Neural progenitor cell (in vitro differentiated cells): ENCODE measurements at places on chromosomes 1 and 21. TPM values are rescaled to one million over a fixed set of nuclear protein-coding genes. Genes with fewer than 3 reads are reported as not detected.
A peak's percentile ranks its signal among the peaks of the same experiment; 100 is the strongest.

GRCh38 chr1:27284425-27285273 lies 37.3 kb upstream of the TMEM222 start:
- no peak overlapping the region for H3K4me3 ChIP-seq
- DNase-seq: peak; percentile 92
- H3K27ac ChIP-seq: no peak overlapping the region
- H3K4me1 ChIP-seq: peaks cover 11% of the 10 kb centered on the region
- H3K27me3 ChIP-seq: no peaks in the 10 kb centered on the region

DNA sequence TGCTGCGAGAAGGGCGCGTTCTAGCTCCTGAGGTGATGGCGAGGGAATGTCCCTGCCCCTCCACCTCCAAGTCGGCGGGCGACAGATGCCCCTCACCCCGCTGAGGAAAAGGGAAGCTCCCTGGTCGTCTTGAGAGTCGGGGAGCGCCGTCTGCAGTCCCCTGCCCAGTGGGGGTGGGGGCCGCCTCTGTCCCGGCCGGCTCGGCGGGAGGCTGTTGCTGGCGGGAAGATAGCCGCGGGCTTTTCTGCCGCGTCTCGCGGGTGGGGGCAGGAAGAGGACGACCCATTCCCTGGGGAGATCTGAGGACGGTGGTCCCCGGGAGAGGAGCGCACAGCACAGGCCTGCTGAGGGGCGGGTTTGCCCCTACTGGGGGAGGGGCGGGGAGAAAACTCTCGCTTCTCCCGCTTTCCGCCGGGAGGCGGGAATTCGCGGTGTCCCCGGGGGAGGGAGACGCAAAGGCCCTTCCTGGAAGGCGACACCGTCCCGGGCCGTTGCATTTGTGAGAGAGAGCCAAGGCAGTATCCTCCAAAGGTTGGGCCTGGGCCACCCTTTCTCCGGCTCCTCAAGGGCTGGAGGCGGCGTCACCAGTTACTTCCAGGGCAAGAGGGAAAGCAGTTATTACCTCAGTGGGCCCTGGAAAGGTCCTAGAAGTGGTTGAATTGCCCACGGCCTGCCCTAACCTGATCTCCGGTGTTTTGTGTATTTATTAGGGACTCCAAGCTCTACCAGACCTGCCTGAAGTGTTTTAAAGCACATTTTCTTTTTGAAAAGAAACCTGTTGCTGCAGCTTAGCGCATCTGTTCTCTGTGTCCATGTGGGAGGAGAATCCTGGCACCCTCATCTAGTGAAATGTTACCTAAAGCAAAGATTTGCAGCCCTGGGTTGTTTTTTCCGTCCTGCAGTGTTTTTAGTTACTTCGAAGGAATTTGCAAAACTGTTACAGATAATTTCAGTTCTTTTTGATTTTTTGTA lies 648 bp downstream of the S100PBP start:
- peak; percentile 90 for DNase-seq
- no peaks in the 10 kb centered on the region for H3K36me3 ChIP-seq
- no peaks in the 10 kb centered on the region for H3K27me3 ChIP-seq
- peak overlapping the region; percentile 93 for H3K27ac ChIP-seq

- H3K27ac ChIP-seq: no peak overlapping the region
- no peaks in the 10 kb centered on the region for H3K4me1 ChIP-seq
- H3K27me3 ChIP-seq: no peaks in the 10 kb centered on the region
- no peak overlapping the region for H3K4me3 ChIP-seq
- DNase-seq: no peak
Measured at GRCh38 chr21:46503922-46504550, 45.3 kb downstream of the DIP2A start.

DNA sequence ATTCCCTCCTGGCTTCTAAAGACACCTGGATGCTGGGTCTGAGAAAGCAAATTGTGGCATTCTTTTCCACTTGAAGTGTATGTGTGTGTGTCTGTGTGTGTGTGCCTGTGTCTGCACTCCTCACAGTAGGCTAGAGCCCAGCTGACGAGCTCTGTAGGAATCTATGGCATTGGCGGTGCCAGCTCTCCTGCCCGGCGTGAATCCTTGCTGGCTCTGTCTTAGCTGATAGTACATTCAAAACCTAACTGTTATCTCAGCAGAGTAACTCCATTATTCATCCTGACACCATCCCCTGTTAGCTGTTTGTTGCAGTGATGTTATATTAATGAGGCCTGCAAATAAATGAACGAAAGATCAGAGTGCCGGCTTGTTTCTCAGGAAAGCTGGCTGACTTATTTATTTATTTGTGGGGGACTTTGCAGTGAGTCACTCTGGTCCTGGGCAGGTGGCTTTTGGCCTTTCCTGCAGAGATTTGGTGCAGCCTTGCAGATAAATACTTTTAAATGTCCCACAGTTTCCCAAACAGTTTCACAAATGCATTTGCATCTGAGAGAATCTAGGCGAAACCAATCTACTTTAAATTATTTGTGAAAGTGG lies 160.6 kb upstream of the CD34 start:
- H3K27me3 ChIP-seq: no peaks in the 10 kb centered on the region
- no peak overlapping the region for H3K4me3 ChIP-seq
- H3K4me1 ChIP-seq: peaks cover 23% of the 10 kb centered on the region
- no peaks in the 10 kb centered on the region for H3K36me3 ChIP-seq

GRCh38 chr1:213154056-213154685 lies 103.1 kb downstream of the RPS6KC1 start:
- H3K27ac ChIP-seq: no peak overlapping the region
- no peaks in the 10 kb centered on the region for H3K4me1 ChIP-seq
- H3K36me3 ChIP-seq: no peaks in the 10 kb centered on the region
- no peaks in the 10 kb centered on the region for H3K27me3 ChIP-seq

DNA sequence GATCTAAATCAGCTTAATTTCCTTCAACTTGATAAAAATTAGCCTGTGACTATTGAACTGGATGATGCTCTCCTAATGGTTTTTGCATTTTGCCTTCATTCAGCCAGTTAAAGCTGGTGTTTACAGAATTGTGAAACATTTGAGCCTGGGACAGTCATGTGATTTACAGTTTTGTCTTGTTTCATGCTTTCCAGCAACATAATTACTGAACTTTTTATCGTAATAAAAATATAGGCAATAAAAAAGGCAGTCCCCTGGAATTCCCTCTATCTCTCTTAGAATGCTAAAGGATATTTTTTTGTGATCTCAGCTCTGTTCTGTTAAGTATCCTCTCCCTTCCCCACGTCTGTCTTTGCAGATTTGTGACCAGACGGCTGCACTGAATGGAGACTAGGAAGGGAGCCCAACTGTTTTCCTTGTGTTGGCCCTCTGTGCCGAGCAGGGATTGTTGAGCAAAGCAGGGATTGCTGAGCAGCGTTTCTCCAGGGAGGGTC lies 70.3 kb upstream of the RGL1 start:
- H3K27ac ChIP-seq: no peak overlapping the region
- H3K27me3 ChIP-seq: no peaks in the 10 kb centered on the region
- peaks cover 11% of the 10 kb centered on the region for H3K4me1 ChIP-seq
- H3K36me3 ChIP-seq: no peaks in the 10 kb centered on the region
- peak; percentile 54 for DNase-seq

DNA sequence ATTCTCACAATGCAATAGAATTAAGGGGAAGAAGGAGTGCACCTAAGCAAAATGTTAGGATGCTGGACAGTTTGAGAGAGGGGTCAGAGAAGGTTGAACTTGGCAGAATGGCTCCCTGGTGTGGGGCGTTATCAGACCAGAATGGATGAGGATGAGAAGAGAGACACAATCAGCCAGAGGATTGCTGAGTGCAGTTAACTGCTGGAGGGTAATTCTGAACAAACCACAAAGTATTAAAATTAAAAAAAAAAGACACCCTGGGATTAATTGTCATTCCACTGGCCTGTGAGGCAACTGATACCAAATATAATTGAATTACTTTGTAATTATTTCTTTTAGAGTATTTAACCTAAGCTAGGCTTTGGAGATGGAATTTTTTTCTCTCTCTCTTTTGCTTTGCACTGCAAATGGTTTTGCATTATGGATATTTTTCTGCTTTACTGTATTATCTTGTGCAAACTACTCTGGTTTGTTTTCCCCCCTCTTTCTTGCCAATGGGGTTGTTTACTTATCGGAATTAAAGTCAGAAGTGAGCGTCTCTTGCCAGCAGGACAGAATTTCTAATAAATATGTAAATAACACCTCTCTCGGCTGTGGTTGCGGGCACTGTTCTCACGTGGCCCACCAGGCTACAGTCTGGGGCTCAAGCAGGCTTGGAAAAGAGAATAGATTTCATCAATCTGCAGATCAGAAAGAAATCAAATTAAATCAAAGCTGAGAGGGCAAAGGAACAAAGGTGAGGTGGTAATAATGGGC lies 572.9 kb upstream of the CAMK1G start:
- H3K27me3 ChIP-seq: no peaks in the 10 kb centered on the region
- no peaks in the 10 kb centered on the region for H3K4me1 ChIP-seq
- H3K4me3 ChIP-seq: no peak overlapping the region
- no peaks in the 10 kb centered on the region for H3K36me3 ChIP-seq
- DNase-seq: no peak

DNA sequence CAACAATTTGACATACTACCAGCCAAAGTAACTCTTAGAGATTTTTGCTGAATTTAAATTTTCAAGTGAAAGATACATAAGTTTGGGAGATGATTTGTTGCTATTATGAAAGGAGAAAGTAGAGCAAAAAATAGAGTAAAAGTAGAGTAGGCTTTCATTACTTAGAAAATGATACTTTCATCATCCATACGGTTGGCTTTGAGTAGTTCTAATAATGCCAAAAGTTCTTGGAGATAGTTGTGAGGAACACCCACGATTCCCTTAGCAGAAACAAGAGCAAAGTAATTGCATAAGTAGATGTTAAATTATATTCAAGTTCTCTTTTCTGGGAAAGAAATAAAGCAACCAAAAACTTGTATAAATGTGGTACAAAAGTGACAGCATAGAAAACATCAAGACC lies 95.0 kb upstream of the VAV3 start:
- no peak overlapping the region for H3K4me3 ChIP-seq
- no peak overlapping the region for H3K27ac ChIP-seq
- no peaks in the 10 kb centered on the region for H3K36me3 ChIP-seq
- H3K27me3 ChIP-seq: no peaks in the 10 kb centered on the region

Gene WNT3A
- total RNA-seq: 0.12 TPM in 1 of 2 replicates, not detected in the other

Gene SETDB1
- total RNA-seq: 63.4 and 79.5 TPM in 2 replicates

Gene OR2AK2
- total RNA-seq: not detected in 2 replicates

Gene TTC39A
- total RNA-seq: 0.94 and 1.2 TPM in 2 replicates

Gene SLC19A2
- 24.1 and 35.4 TPM in 2 replicates for total RNA-seq

Gene SLC22A15
- total RNA-seq: 0.62 and 1.9 TPM in 2 replicates
